H4 (cell line): ENCODE measurements at places on chromosomes 4 and X.
A peak's percentile ranks its signal among the peaks of the same experiment; 100 is the strongest.

DNA sequence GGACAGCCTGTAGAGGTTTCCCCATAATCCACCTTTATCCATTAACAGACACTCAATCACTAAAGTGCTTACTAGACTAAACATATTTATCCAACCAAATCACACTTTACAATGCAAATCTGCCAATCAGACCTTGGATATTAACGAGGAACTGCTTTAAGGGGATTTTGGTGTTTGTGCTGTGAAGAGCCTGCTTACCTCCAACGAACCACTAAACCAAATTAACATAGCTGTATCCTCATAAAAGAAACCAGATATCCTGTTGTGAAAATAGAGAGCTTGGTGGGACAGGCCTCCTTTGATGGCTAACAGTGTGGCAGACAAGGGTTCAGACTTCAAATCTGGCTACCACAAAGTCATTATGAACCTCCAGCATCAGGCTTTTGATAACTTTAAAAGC is 252.6 kb upstream of the HAND2 start:
- DNase-seq = no peak

DNA sequence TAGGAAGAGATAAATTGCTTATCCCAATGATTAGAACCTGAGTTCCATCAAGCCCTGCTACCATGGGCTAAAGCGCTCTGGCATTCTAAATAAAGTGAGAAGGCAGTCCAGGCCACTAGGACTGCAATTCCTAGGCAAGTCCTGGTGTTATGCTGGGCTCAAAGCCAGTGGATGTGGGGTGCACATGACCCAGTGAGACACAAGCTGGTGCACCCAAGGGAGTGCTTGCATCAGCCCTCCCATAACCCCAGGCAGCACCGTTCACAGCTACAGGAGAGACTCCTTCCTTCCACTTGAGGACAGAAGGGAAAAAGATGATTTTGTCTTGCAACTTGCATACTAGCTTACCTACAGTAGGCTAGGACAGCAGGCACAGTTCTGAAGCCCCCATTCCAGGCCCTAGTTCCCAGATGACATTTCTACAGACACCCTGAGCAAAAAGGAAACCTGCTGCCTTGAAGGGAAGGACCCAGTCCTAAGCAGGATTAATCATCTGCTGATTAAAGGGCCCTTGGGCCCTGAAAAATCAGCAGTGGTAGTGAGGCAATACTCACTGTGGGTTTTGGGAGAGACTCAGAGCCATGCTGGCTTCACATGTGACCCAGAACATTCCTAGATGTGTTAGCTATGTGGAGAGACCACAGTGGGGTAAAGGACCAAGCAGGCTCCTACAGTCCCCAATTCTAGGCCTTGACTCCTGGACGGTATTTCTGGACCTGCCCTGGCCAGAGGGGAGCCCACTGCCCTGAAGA is 77.8 kb downstream of the KLHL13 start:
- no peak for DNase-seq

GRCh38 chr4:26215725-26216124 is 105.1 kb upstream of the RBPJ start:
- no peak for DNase-seq

DNA sequence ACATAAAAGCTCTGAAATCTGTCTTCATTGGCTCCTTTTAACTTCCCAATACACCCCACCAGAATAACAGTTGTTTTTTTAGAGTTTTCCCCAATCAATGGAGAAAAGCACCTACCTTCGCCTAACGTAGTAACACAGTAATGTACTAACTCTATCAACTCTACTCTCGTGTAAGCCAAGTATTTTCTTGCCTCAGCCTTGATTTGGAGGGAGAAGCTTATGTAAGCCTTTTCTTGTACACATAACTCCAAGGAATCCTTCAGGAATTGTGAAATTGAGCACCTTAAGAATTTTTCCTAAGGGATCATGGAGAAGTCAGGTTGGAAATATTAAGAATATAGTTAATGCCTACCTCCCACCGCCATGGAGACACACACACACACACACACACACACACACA is 181.2 kb downstream of the RAPGEF2 start:
- DNase-seq = no peak

- no peak for DNase-seq
These were observed 875.8 kb upstream of the SLIT2 start for GRCh38 chr4:19375931-19376330.

- peak; percentile 50 for DNase-seq
These were observed 206.6 kb downstream of the SPRY1 start for GRCh38 chr4:123603165-123603564.

GRCh38 chr4:115484479-115484878 is 371.1 kb upstream of the NDST4 start:
- no peak for DNase-seq

DNA sequence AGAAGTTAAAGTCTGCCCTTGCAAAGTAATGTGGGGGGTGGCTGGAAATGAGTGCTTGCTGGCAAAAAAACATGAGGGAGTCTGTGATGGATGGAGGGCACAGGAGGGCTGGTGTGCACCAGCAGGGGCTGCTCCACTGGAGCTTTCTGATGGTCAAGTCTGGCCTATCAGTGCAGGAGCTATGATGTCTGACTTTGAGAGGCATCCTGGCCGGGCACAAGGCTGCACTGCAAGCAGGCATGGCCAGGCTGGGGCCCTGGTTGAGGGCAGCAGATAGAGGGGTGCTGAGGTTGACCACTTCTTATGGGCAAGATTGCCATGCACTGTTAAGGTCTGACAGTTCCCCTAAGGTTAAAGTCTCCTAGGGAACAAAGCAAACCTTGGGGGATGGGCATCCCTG is 1140.2 kb downstream of the FAM133A start:
- DNase-seq = no peak

DNA sequence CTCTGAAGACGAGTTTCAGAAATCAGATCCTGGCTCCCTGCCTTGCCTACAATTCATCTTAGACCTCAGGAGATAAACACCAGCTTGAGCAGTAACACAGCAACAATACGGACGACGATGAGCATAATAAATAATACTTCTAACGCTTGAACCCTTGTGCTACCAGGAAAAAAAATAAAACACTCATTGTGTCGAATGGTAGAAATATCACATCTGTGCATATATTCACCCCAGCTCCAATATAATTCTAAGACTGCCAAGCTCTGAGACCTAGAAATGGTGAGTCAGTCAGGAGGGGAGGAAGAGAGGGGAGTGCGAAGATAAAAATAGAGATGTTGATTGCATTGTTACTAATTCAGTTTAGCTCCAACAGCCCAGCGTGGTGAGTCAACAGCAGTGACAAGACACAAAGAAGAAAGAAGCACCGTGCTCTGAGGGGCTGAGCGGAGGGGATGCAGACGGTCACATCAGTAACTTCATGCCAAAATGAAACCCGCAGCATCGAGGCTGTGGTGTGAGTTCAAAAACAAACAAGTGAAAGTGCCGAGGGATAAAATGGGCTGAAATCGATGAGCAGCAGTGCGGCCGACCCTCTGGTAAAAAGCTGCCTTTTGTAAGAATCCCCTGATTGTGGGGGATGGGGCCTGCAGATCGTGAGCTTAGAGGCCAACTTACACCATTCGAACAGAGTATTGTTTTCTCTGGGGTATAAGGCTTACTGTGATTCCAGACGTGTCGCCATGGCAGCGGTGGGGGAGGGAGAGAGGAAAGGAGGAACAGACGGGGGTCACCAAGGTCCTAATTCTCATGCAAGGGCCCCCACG is 150.4 kb downstream of the MGST2 start:
- DNase-seq = peak; percentile 27

- DNase-seq = no peak
These were observed 99.8 kb downstream of the LARP7 start for GRCh38 chr4:112736718-112737135.

- no peak for DNase-seq
These were observed 105.4 kb upstream of the FAT1 start for GRCh38 chr4:186829097-186829496.

- DNase-seq = no peak
These were observed 16.9 kb downstream of the OTUD5 start for GRCh38 chrX:48940404-48940955.

GRCh38 chr4:188915175-188915574 is 775.9 kb downstream of the TRIML1 start:
- no peak for DNase-seq

GRCh38 chr4:78242071-78242470 is 184.9 kb downstream of the FRAS1 start:
- DNase-seq = no peak

DNA sequence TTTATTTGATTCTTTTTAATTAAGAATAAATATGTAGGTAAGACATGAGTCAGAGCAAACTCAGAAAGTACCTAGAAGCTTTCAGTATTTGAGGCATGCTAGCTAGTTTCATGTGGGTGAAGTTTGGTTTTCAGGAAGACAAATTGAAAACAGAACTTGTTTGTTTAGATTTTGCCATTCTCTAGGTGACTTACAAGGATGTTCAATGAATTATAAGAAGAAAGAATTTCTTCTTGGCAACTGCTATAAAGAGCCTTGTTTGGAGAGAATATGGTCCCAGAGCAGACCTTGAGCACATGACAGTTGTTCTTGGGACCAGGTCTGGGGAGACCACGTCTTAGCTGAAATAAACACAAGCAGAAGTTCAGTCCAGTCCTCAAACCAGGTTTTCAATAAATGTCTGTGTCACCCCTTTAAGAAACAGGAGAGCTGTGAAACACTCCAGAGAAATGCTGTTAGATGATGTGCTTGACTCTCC is 38.0 kb upstream of the IL21 start:
- no peak for DNase-seq

- DNase-seq = no peak
These were observed 402.4 kb upstream of the NDST4 start for GRCh38 chr4:115515772-115516171.
